ENCODE measurements at places on chromosomes 11 and 22. TPM values are rescaled to one million over a fixed set of nuclear protein-coding genes. Genes with fewer than 3 reads are reported as not detected.

The FGF4 gene
- total RNA-seq: not detected

- no peak overlapping the region for H3K4me3 ChIP-seq
- peak; percentile 58 for DNase-seq
- no peaks in the 10 kb centered on the region for H3K27me3 ChIP-seq
- no peak overlapping the region for H3K27ac ChIP-seq
- no peaks in the 10 kb centered on the region for H3K36me3 ChIP-seq
Observed at GRCh38 chr11:83713708-83714107, 427.5 kb upstream of the CCDC90B start.

GRCh38 chr11:63476618-63477017, 14.3 kb downstream of the PLAAT5 start:
- no peaks in the 10 kb centered on the region for H3K36me3 ChIP-seq
- no peaks in the 10 kb centered on the region for H3K27me3 ChIP-seq
- H3K27ac ChIP-seq: no peak overlapping the region
- H3K4me3 ChIP-seq: no peak overlapping the region

DNA sequence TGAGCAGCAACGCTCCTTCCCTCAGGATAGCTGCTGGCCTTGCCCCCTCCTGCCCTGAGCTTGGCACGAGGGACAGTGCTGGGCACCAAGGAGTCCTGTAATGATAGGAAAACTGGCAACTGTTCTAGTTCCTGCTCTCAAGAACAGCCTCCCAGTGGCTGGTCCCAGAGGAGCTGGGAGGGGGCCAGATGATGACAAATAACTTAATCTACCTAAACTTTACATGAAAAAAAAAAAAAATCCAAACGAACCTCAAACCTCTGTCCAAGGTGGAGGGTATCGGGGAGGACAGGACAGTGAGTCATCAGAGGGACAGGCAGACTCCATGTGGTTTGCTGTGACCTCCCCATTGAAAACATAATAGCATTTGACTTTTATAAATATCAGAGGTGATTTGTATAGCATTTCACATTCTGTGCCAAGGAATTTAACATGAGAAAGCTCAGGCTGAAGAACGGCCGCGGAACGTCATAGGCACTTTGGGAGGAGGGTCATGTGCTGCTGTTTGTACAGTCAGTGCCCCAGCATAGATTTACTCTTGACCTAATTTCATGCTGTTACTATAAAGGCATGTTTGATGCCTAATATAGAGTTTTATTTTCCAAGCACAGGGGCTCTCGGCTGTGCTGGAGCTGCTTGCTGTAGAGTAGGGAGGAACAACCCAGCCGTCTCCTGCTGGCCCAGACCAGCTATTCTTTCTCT, 98.2 kb upstream of the NNMT start:
- DNase-seq: no peak
- peaks cover 11% of the 10 kb centered on the region for H3K36me3 ChIP-seq
- H3K27me3 ChIP-seq: no peaks in the 10 kb centered on the region
- peak overlapping the region; percentile 70 for H3K27ac ChIP-seq
- no peaks in the 10 kb centered on the region for H3K4me1 ChIP-seq
